ENCODE measurements at places on chromosomes 1 and 21.

DNA sequence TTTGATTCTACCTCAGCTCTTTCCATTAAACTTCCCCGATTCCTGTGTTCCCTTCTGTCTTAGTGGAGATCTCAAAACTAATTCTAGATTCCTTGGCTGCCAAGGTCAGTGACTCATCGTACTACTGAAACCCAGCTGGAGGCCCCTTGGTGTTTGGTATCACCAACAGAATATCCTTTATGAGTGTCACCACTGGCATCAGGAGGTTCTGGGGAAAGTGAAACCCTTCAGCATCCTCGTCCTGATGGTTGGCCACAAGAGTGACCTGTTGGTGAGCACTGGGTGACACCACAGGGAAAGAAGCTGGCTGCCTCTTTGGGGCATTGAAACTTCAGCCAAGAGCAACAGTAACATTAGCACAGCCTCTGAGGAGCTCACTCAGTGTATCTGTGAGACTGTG is 9.6 kb downstream of the RAB42 start:
- DNase-seq = peak; percentile 40

DNA sequence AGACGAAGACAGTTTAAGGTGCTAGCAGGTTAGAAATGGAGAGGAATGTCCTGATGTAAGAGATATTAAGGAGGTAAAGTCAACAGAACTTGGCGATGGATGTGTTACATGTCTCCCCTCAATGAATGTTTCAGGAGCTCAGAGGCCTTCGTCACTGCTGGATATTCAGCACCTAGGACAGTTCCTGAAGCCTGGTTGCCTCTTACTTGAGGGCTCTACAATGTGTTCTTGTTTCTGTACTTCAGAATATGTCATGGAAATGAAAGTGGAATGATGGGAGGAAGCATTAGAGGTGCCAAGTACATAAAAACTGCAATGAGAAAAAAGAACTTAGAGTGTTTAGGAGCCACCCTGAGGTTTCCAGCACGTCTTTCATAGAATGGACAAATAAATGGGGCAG is 17.7 kb downstream of the TNR start:
- peak; percentile 43 for DNase-seq

DNA sequence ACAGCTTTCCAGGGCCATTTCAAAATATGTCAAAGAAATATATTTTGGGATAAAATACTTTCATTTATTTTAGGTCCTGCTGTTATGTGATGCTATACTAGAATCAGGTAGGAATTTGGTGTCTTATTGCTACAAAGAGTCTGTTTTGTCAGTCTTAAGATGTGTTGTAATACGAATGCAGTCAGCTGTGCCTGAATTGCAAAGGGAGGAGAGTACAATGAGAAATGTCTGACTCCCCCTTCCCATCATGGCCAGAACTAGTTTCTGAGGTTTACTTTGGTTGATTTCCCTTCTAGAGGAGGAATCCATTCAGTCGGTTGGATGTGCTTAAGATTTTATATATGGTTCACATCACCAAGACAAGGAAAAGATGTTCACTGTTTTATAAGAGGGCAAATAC is 75.7 kb upstream of the TNFSF18 start:
- no peak for DNase-seq

DNA sequence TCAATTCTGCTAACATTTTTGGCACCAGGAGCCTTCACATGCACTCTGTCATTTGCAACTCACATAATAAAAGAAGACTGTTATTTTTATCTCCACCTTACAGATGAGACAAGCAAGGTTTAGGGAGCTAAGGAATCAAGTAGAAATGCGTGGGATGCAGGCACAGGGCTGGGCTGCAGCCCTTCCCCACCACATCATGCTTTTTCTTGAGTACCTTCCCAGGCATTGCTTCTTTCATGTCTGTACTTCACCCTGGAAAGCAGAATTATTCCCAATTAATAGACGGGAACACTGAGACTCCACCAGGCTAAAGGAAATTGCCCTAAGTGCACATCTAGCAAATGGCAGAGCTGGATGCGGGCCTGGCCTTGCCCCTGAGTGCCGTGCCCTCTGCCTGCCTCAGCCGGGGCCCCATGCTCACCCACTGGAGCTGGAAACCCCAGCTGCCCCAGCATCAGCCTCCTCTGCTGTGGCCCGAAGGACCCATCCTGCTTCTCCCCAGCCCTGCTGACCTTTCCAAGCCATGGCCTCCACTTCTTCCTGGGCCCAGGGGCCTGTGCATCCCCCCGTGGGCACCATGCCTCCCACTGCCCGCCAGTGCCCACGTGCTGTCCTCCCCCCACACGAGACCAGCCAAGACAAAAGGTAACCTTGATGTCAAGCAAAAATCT is 257.5 kb downstream of the TOMM20 start:
- DNase-seq = no peak

- no peak for DNase-seq
These were observed 23.7 kb downstream of the CLIC6 start for GRCh38 chr21:34692458-34693020.

- DNase-seq = no peak
These were observed 388.0 kb downstream of the PLPP3 start for GRCh38 chr1:56191369-56191768.

DNA sequence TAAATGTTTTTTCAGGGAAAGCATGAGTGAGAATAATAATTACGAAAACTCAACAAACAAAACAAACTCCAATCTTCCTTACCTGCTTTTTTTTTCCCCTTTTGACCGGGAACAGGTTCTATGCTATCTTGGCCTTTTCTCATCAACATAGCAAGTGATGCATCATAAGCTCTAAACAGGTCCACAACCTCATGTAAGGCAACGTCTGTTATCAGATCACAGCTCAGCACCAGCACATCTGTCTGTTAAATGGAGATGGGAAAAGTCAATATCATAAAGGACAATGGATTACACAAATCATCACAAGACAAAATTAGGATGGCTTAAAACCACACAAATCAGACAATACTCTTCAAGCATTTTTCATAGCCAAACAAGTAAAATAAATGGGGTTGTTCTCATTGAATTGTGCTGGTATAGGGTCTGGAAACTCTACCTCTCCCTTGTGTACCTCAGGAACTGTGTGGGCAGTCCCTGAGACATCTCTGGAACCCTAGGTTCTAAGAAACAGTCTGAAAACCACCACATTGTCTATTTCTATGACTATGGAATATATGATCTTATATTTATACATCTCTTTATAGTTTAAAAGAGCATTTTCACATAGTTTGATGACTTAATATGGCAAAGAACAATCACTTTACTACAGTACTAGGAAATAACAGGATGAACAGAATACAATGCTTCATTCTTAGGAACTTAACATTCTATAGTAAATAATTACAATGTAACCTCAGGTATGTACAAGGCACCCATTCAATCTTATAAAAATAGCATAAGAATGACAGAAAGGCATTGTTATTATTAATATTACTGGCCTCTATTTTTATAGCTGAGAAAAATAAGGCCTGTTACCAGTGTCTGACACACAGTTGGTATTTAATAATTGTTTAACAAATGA is 44.7 kb downstream of the EIF2B3 start:
- DNase-seq = no peak

GRCh38 chr1:52713590-52713989 is 12.7 kb upstream of the ZYG11B start:
- no peak for DNase-seq

- DNase-seq = no peak
These were observed 772.5 kb downstream of the USP25 start for GRCh38 chr21:16502273-16502672.

- no peak for DNase-seq
These were observed 204.4 kb downstream of the GIPC2 start for GRCh38 chr1:78250201-78250600.

DNA sequence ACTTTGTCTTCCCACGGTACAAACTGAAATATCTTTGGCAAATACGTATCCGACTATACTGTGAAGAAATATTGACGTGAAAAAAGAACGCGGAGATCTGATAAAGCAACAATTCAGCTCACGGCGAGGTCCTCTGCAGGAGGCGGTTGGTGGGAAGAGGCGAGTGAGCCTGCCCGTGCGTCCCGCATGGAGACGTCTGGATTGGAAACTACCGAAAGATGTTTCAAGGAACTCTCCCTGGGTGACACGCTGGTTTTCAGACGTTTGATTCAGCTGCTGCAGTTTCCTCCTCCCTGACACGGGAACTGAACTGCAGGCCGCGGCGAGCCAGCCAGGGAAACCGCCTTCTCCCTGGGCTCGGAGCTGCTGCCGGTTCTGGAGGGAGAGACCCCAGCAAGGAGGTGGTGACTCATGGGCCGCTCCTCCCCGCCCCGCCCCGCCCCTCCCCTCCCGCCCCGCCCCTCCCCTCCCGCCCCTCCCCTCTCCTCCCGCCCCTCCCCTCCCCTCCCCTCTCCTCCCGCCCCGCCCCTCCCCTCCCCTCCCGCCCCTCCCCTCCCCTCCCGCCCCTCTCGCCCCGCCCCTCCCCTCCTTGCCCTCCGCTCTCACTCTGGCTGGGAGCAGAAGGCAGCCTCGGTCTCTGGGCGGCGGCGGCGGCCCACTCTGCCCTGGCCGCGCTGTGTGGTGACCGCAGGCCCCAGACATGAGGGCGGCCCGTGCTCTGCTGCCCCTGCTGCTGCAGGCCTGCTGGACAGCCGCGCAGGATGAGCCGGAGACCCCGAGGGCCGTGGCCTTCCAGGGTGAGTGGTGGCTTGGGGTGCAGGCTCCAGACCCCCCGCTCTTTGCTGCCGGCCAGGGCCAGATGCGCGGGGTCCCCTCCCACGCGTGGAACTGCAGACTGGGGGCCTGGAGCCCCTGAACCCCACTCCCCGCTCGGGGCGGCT is at the start of gene COL6A1:
Gene COL6A1, plus strand, starts transcription at position 620 of the 941 bp plus-strand sequence. Its CDS starts 81 bp downstream, at position 701.
- peak; percentile 68 for DNase-seq

DNA sequence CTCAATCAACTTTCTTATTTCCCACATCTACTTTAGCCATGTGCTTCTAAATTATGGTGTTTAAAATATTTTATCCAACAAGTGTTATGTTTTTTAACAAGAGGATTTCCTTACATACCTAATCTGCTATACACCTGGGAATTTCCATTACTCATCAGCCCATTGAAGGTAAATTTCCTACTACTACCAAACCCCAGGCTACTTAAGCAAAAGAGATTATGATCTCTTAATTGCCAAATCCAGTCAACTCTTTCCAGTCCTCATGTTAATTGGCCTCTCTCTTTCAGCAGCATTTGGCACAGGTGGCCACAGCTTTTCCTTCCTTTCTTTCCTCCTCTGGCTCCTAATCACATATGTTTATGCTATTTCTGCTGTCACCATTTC is 5.1 kb upstream of the C1orf162 start:
- DNase-seq = no peak

DNA sequence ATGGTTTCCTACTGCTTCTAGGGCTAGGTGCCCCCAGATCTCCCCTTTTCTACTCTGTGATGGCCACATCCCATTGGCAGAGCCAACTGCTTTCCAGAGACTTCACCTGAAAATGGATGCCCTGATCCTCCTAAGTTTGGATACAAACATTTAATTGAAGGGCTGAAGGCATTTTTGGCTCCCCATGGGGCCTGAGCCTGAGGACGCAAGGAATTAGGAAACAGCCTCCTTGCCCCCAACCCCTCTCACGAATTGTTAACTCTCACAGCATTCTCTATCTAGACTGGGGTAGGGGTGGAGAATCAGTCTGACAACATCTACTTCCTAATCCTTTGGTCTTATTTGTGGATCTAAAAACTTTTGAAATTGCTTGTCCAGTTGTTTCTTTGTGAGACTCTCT is 108.5 kb upstream of the KCNK2 start:
- no peak for DNase-seq

All from MV-4-11 (cell line).